ENCODE measurements at places on chromosomes 12 and 14. TPM values are rescaled to one million over a fixed set of nuclear protein-coding genes. Genes with fewer than 3 reads are reported as not detected.

Gene PPM1H
- total RNA-seq: 7.8 TPM

Gene KRT82
- not detected for total RNA-seq

DNA sequence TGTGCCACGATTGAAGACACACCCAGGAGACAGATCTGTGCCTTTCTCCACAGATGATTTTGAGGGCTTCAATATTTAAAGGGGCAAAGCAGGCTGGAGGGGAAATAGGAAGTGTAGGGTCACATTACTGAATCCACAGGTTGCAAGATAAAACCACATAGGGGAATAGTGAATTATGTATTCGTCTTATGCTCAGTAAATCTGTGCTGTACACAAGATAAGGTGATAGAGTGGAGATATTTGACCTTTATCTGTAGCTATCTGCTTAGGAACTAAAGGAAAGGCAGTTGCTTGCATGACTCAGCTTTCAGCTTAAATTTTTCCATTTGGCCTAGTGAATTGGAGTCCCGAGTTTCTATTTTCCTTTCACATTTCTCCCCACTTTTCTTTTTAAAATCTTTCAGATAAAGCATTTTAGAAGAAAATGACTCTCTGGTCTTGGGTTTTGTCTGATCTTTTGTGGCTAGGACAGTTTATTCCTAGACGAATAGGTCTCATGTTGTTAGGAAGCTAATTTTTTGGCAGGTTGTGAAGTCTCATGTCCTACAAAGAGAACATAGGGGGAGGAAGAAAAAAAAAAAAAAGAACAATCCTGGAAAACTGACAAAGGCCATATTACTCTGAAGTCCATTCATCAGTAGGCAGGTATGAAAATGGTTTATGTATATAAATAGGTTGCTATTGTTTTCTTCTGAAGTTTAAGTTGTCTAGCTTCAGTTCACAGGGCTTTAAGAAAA is 55.4 kb downstream of the FBXO33 start:
- no peaks in the 10 kb centered on the region for H3K36me3 ChIP-seq
- peak; percentile 46 for DNase-seq
- no peaks in the 10 kb centered on the region for H3K27me3 ChIP-seq

Gene ANO2
- 0.93 TPM for total RNA-seq
